Progenitor cell of endocrine pancreas (in vitro differentiated cells): ENCODE measurements at places on chromosomes 4 and X. TPM values are rescaled to one million over a fixed set of nuclear protein-coding genes. Genes with fewer than 3 reads are reported as not detected.
A peak's percentile ranks its signal among the peaks of the same experiment; 100 is the strongest.

The XAGE1A gene
- total RNA-seq = not detected in 2 replicates

DNA sequence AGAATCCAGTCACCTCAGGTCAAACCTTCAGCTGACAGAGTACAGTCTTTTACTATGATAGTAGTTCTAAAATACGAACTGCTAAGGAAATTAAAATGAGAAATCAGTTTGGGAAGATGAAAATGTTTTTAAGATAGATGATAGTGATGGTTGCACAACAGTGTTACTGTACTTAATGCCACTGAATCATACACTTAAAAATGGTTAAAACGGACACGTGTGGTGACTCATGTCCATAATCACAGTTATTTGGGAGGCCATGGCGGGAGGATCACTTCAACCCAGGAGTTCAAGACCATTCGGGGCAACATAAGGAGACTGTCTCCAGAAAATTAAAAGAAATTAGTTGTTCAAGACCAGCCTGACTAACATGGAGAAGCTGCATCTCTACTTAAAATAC, 41.4 kb downstream of the ABHD18 start:
- DNase-seq = no peak

- DNase-seq = no peak
These were observed 126.5 kb downstream of the DKK2 start for GRCh38 chr4:106909486-106910188.

The ADH7 gene
- not detected in 2 replicates for total RNA-seq

The ACE2 gene
- 0.09 and 0.67 TPM in 2 replicates for total RNA-seq

- DNase-seq = no peak
These were observed 15.3 kb upstream of the BEND4 start for GRCh38 chr4:42167709-42168108.

The DAPP1 gene
- 0.12 TPM in 1 of 2 replicates, not detected in the other for total RNA-seq

The UGT8 gene
- total RNA-seq = 4.5 and 7.5 TPM in 2 replicates

- DNase-seq = no peak
These were observed 317.1 kb upstream of the GALNT7 start for GRCh38 chr4:172851534-172851933.

The P2RY10 gene
- not detected in 2 replicates for total RNA-seq

DNA sequence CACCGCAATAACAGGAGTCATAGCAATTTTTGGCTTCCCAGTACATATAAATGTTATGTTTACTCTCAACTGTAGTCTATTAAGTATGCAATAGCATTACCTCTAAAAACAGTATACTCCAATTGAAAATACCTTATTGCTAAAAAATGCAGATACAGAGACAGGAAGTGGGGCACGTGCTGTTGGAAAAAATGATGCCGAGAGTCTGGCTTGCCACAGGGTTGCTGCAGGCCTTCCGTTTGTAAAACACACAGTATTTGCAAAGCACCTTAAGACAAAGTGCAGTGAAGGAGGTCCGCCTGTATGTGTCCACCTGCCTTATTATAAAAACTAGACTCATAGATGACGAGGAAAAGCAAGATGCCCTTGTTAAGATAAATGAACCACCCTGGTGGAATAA, 23.5 kb downstream of the CD99 start:
- DNase-seq = no peak

GRCh38 chr4:165631208-165631894, 241.7 kb upstream of the TLL1 start:
- DNase-seq = no peak

DNA sequence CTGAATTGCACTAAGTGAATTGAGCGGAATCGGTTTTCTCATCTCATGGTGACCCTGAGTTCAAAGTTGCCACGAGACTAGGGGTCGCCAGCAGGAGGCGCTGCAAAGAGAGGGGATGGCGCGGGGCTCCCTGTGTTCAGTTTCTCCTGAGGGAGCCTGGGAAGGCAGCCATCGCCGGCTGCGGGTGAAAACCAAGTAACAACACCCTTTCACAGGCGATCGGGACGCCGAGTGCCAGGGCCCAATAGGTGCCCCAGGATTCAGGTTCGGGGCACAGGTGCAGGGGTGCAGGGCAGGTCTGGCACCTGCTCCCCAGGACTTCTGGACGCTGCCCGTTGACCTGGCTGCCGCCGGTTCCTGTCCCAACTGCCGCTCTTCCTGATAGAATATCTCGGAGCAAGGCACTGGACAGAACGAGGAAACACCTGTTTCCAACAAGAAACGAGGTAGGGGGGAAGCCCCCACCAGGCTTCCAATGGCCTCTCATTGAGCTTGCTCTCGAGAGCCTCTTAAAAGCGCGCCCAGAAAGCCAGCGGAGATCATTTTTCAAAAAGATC, 1.1 kb upstream of the FGF16 start:
- DNase-seq = peak; percentile 29

DNA sequence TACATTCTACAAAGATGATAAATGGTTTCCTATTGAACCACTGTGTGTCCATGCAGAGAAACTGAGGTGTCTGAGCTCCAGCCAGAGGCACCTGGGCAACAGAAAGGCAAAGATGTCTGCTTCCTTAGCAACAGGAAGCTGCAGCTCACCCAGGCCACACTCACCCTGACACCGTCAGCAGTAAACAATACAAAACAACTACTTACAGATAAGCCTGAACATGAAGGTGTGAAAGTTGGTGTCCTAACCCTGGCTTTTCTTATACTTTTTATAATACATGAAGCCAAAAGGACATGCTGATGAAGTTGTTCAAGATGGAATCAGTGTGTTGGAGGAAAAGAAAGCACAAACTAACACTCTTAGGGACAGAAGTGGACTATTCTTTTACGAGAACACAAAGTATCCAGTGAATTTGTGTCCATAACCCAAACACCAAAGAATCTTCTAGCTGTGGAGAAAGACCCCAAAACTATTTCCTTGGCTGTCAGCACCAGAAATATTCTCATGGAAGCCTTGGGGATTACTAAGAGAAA, 117.3 kb downstream of the SYNPO2 start:
- no peak for DNase-seq

GRCh38 chr4:61192392-61192791, 7.7 kb upstream of the ADGRL3 start:
- no peak for DNase-seq

The SERTM2 gene
- 0.72 and 0.95 TPM in 2 replicates for total RNA-seq

DNA sequence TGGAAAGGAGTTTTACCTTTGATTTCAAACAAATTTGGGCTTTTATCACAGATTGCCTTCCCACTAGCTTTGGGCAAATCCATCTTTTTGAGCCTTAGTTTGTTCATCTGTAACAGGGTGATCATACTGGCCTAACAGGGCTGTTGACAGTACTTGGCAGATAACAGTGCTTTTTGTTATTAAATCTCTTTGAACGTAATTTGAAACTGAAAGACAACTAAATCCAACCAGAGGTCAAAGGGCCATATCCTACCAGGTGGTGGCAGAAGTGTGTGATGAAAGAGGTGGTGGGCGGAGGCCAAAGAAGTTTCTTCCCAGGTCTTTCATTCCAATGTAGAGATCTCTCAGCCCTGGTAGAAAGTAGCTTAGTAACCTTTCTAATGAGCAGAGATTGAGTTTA, 35.2 kb upstream of the TADA2B start:
- DNase-seq = no peak
